Calu3 (cell line): ENCODE measurements at places on chromosomes 13 and 19.

GRCh38 chr19:2246801-2247361 is 2.2 kb upstream of the AMH start:
- DNase-seq = peak; percentile 25

DNA sequence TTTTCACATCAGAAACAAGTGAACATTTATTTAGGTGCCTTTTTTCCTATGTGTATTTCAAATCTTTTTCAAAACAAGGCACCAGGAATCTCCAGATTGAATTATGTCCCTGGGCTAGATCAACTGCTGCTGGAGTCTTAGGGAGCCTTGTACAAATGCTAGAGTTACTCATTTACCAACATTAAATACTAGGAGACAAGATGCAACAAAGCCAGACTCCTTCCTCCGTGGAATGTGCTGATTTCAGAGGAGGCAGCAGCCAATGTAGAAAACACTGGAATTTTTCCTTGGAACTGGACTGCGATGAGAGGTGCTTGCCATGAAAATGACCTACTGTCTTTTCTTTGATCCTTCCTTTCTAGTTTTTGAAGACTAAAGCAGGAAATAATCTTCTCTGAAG is 1514.7 kb upstream of the MIR17HG start:
- no peak for DNase-seq

DNA sequence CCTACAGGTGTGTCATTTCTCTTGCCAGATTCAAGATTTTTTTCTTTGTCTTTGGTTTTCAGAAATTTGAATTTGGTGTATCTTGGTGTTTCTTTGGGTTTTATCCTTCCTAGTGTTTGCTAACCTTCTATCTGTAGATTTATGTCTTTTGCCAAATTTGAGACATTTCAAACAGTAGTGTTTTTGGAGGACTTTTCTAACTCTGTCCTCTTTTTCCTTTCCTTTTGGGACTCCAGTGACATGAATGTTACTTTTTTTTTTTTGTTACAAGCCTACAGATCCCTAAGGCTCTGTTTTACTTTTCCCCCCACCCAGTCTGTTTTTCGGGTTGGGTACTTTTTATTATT is 58.8 kb downstream of the ZMYM2 start:
- no peak for DNase-seq

DNA sequence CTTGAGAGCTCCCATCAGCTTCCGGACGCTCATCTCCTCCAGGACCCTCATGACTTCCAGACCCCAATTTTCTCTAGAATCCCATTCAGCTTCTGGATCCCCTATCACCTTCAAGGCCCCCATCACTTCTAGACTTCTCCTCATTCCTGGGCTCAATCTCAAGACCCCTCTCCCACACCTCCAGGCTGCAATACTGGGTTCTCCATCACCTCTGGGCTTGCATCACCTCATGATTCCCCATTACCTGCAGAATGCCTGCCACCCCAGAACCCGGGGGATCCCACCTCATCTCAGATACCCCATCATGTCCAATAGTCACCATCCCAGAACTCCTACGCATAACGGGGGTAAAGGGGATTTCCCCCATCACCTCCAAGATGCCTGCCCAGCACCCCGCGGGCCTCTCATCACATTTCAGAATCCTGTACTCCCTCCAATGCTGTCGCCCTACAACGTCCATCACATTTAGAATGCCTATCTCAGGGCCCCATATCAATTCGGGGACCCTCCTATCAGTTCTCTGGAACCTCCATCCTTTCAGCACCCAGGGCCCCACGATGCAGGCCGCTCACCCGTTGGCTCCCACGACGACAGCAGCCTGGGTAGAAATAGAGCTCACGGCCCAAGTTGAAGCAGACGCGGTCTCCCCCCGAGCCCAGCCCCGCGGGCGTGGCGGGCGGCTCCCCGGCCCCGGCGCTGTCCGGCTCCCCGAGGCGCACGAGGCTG is 738 bp downstream of the DMWD start:
- DNase-seq = no peak

DNA sequence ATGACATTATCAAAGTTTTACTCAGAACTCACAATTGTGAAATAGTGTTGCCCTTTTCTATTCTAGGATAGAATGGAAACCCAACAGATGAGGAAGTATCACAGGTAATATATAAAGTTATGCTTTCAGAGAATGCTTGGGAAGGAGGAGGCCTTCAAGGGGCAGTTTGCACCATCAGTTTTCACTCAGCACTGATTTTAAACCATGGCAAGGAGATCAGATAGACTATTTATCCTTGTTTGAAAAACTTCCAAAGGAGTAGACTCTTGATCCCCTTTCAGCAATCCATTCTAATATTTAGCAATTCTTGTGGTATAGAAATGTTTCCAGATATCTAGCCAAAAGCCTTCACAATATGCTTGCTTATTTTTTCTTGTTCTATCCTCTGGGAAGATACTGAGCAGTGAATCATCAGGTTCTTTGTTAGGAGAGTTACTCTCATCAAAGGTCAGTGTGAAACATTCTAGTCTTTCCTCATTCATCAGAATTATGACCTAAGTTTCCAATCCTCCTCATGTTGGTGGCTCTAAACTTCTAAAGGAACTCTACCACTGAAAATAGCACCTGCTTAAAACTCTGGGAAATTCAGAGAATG is 3.8 kb downstream of the GPC6 start:
- DNase-seq = no peak

GRCh38 chr13:42011601-42012350 is 36.7 kb upstream of the DGKH start:
- peak; percentile 14 for DNase-seq

DNA sequence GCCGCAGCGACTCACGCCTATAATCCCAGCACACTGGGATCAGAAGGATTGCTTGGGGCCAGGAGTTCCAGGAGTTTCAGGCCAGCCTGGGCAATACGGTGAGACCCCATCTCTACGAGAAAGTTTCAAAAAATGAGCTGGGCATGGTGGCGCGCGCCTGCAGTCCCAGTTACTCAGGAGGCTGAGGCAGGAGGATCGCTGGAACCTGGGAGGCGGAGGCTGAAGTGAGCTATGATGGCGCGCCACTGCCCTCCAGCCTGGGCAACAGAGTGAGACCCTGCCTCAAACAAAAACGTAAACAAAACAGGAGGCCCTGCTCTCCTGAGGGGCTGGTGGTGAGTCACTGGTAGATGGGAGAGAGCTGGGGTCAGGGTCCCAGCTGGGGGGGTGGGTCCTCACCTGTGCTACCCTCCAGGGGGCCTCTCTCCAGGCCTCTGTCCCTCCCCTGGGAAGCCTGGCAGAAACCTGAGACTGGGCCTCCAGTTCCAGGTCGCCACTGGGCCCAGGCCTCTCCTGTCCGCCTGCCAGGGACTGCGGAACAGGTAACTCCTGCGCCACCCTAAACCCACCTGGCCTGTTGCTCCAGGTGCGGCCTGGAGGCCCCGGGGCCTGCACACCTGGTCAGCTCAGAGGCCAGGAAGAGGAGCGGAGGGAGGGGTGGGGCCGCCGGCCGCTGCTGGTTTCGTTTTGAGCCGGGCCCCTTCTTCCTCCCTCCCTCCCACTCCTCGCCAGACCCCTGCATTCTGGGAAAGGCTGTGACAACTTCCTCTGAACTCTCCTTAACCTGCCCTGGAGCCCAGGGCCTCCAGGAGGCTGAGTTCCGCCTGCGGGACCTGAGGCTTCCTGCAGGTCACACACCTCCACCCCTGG is 17.2 kb upstream of the ZBTB7A start:
- peak; percentile 66 for DNase-seq

- DNase-seq = no peak
Observed at GRCh38 chr13:92901739-92902138, 324.9 kb upstream of the GPC6 start.

DNA sequence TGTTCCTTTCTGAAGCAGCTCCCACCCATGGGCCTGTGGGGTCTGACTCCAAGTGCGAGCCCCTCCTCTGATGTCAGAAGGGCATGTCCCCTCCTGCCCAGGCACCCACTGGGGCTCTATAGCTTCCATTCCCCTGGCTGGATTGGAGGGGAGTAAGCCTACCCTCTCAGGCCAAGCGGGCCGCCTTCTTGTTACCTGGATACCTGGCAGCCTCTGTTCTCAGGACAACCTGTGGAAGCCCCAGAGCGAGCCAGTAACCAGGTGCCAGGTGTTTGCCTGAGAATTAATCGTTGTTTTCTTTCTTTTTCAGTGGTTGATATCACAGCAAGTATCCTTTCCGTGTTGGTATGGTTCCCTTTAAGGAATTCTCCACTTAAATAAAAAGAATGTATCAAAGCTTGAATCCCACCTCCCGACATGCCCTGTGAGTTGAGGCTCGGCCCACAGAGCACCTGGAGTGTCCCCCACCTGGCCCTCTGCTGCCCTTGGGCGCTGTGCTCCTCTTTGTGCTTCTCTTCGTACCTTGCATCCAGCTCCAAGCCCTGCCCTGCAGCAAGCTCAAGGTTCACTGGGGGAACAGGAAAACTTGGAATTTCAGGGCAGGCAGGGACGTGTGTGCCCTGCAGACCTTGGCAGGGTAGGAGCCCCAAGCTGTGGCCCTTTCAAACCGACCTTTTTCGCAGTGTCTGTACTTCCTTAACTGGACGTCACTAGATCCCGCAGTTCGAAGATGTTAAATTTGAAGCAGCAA is 15.0 kb downstream of the MAU2 start:
- no peak for DNase-seq

- DNase-seq = no peak
Observed at GRCh38 chr13:41835871-41836270, 125.0 kb downstream of the VWA8 start.

- DNase-seq = no peak
Observed at GRCh38 chr13:36753176-36753575, 65.8 kb upstream of the RFXAP start.

DNA sequence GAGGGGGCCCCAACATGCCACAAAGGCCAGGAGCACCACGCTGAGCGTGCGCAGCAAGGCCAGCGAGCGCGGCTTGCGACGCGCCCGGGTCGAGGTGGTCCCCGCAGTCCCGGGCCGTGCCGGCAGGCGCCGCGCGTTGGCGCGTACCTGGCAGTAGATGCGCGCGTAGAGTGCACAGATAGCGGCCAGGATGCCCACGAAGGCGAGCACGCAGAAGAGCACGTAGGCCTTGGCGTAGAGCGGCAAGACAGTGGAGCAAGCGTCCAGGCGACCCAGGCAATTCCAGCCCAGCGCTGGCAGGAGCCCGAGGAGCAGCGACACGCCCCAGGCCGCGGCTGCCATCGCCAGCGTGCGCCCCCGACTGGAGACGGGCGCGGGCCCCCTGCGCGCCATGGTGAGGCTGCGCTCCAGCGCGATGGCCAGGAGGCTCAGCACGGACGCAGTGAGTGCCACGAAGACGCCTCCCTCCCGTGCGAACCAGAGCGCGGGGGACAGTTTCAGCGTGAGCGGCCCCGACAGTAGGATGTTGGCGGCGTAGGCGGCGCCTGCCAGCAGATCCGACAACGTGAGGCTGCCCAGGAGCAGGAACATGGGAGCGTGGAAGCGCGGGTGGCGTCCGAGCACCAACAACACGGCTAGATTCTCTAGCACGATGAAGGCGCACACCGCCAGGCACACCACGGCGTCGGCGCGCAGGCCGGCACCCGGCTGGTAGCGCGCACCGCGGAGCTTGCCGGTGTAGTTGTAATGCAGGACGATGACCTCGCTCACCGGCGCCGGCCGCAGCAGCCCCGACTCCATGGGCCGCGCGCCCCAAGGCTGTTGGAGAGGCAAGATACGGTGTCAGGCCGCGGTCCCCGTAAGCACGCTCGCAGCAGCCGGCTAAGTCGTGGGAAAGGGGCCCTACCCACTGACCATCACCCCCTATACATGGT is 2.8 kb downstream of the S1PR5 start:
- DNase-seq = peak; percentile 7

- peak; percentile 82 for DNase-seq
Observed at GRCh38 chr19:1266129-1266915, 2.8 kb upstream of the CIRBP start.

GRCh38 chr13:46562152-46562551 is 9.2 kb downstream of the LRCH1 start:
- DNase-seq = no peak

- DNase-seq = no peak
Observed at GRCh38 chr13:24134231-24134630, 26.3 kb upstream of the SPATA13 start.

- no peak for DNase-seq
Observed at GRCh38 chr19:10112037-10112761, 706 bp downstream of the P2RY11 start.

GRCh38 chr19:20028611-20029010 is 10.7 kb downstream of the ZNF682 start:
- no peak for DNase-seq

- peak; percentile 32 for DNase-seq
Observed at GRCh38 chr19:51751655-51752054, at the start of gene FPR1. Gene FPR1 (minus strand): TSS chr19:51751878. CDS start chr19:51746994, 4,884 bp downstream.

DNA sequence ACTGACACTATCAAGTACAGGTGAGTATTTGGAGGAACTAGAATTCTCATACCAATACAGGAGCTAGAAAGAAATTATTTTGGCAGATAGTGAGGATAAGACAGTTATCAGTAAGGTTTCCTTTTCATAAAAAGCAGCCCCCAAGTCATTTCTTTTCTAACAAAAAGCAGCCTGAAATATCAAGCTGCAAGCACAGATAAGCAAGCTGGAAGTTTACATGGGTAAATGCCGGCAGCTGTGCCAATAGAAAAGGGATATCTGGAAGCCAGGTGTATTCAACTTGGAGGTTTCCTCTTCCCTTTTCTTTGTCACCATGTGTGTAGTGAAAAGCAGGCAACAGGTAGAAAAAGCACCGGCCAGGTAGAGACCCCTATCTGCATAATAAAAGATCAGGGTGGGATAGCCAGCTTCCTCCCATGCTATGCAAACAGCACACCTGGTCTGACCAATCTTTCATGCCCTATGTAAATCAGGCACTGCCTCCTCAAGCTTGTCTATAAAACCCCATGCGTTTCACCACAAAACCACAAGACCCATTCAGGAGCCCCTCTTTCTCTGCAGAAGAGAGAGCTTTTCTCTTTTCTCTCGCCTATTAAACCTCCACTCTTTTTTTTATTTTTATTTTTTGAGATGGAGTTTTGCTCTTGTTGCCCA is 22.9 kb downstream of the CYP4F2 start:
- no peak for DNase-seq

- no peak for DNase-seq
Observed at GRCh38 chr13:36872621-36873020, 47.4 kb downstream of the SMAD9 start.

GRCh38 chr13:41145136-41145908 is 12.7 kb upstream of the KBTBD6 start:
- DNase-seq = no peak

- no peak for DNase-seq
Observed at GRCh38 chr13:27370305-27370872, 54.0 kb upstream of the GTF3A start.

DNA sequence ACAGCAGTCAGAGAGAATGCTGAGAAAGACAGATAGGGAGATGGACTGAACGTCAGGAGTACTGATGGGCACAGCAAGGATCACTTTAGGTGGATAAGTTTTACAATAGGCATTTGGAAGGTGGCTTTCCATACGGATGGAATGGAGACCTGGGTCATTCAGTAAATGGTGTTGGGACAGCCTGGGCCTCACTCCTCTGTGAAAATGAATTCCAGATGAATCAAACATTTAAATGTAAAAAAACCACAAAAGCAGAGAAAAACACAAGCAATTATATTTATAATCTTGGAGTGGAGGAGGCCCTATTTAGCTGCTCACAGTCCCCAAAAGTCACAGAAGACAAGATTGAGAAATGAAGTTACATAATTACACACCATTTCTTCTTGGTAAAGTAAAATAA is 4.7 kb downstream of the IL17D start:
- no peak for DNase-seq

GRCh38 chr19:55678121-55678671 is 3.2 kb downstream of the EPN1 start:
- no peak for DNase-seq
